Colonic mucosa (tissue), 4 donors: ENCODE measurements at places on chromosomes 13 and 19. TPM values are rescaled to one million over a fixed set of nuclear protein-coding genes. Genes with fewer than 3 reads are reported as not detected.
A peak's percentile ranks its signal among the peaks of the same experiment; 100 is the strongest.

DNA sequence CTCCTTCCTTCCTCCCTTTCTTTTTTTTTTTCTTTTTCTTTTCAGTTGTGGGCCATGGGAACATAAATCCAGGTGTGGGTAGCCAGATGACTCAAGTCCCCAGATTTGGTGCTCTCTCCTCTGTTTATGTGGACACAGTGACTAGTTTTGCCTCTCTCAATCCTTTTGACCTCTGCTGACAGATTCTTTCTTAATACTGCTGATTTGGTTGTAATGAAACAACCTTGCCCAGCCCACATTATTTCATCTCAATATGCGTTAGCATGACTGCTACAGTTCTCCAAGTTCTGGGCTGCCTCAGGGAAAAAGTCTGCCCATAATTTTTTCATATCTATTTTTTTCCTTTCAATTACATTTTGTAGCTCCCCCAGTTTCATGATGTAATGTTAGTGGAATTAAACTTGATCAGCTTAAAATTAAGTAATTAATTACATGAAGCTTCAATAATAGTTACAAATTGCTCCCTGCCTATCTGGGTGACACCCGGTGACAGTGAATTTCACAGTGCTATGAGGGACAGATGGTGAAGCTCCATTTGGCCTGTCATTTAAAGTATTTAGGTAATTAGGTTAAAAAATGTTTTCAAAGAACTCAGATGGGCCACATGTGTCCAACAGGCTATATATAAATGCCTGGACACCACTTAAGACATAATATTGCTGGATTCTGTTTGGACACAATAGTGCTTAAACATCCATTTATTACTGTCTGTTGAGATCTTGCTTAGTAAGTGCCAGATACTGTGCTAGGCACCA, 118.8 kb upstream of the FRY start:
- no peak for DNase-seq

- peak; percentile 49 for DNase-seq
Observed at GRCh38 chr13:97212601-97213040, 9.5 kb upstream of the MBNL2 start.

DNA sequence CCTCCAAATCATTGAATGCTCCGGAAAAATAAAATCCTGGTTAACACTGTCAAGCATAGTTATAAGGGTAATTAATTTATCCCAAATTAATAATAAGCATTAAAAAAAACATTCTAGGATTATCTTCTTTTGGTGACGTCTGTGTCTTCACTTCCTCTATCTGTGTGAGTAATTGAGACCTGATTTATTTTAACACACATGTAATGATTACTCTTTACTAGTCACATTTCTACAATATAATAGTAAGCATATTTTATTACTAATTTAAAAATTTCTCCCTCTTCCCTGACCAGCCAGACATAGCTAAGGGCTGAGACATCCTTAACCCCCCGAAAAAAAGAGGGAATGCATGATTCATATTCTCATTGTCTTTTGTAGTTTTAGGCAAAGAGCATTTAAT, 2.3 kb downstream of the FNDC3A start:
- DNase-seq: no peak

GRCh38 chr19:46131485-46132143, 7.1 kb upstream of the IGFL3 start:
- DNase-seq: no peak

GRCh38 chr13:31595563-31595962, 143.8 kb upstream of the RXFP2 start:
- DNase-seq: no peak

DNA sequence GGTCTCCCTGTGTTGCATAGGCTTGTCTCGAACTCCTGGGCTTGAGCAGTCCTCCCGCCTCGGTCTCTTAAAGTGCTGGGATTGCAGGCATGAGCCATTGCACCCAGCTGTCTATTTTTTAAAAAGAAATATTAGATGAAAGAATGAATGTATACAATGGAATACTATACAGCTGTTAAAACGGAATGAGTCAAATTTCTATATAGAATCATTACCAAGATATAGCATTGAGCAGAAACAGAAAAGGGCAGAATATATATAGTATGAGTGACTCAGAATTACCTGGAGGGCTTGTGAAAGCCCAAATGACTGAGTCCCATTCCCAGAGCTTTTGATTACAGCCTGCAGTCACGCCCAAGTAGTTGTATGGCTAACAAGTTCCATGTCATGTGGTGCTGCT, 4.4 kb downstream of the DACT3 start:
- no peak for DNase-seq

DNA sequence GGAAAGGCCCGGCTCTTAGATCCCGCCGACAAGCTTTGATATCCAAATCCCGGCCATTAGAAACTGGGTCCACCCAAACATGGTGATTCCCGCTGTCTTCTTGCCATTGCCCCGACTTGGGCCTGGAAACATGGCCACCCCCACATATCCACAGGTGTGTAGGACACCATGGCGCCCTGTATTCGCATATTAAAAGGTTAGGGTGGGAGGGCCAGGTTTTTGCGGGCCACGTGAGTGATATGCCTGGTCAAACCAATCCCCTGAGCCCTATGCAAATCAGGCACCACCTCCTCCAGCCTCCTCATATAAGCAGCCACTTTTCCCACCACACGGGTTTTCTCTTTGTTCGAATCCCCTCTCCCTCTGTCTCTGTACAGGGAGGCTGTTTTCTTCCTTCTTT, 766.4 kb downstream of the UQCRFS1 start:
- no peak for DNase-seq

DNA sequence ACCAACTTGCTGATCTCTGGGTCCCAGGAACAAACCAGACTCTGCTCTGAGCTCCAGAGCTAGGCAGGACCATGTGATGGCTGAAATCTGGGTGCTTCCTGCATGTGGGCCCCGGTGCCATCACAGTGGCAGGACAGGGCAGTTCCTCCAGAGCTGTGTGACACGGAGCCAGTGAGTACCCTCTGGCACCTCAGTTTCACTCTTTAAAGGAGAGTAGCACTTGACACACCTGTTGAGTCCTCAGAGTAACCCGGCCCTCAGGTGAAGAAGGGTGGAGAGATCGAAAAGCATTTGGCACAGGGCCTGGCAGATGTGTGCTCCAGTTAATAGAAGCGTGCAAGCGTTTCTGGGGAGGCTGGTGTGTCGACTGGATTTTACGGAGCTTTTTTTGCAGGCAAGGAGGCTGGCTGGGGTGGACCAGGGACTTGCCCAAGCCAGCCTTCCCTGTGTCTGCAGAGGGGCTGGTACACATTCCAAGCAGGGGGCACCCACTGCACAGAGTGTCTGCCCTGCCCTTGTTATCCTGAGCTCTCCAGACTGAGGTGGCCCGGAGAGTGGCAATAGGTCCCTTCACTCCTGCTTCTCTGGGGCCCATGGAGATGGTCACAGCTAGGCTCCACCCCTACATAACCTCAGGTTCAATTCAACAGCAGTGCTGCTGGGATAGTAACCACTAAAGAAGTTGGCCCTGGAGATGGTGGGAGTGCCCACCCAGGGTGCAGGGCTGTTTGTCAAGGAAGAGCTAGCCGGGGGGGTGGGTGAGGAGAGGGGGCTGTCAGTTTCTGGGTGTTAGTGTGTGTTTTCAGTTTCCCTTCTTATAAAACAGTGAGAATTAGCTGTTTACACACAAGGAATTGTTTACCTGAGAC, 8.3 kb downstream of the RPS19 start:
- DNase-seq: no peak

DNA sequence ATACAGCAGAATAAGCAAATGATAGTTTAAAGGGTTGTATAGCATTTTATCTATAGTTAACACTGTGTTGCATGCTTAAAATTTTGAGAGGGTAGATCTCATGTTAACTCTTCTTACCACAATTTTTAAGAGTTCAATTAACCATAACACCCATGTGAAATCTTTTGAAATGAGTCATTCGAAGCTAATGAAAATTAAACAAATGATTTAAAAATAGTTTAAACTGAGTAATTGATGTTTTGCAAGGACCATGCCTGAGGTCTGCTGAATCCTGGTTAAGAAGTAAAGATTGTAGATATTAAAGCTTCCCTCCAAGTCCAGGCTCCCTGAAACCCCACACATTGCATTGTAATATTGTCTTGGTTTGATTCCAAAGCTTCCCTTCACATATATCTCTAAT, 176.7 kb upstream of the RNF113B start:
- DNase-seq: no peak

GRCh38 chr19:2987797-2988196, 10.4 kb downstream of the TLE6 start:
- no peak for DNase-seq

GRCh38 chr19:28966737-28967399, 246.1 kb downstream of the UQCRFS1 start:
- no peak for DNase-seq

DNA sequence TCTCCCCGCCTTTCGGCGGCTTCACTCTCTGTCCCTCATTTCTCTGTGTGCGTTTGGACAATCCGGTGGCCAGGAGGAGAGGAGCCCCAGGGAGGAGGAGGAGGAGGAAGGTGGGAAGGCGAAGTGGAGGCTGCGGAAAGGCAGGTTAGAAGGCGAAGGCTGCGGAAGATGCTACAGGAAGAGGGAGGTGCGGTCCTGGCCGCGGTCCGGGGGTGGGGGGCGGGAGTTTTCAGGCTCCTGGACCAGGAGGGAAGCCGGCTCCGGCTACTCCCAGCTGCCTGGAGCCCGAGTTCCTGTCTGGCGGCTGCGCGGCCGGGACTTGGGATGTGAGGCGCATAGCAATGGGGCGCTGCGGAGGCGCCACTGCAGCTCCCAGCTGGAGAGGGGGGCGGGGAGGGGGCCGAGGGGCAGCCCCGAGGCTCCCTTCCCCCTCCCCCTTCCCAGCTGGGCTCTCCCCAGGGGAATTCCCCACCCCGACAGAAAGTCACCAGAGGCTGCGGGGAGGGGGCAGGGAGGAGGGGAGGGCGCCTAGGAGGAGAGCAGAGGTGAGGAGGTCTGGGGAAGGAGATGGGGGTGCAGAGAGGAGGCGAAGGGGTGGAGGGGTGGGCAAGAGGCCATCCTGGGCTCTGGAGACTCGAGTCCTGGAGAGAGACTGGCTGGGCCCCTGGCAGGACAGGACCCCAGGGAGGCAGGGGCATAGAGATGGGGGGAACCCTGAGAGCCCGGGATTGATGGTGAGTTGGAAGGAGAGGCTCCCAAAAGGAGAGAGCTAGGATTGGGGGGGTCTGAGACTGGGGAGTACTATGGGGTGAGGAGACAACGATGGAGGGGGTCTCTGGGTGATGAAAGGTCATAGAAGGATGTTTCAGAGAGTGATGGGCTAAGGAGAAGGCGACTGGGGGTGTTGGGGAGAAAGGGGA, 2.0 kb downstream of the LRRC4B start:
- DNase-seq: no peak

GRCh38 chr19:30076751-30077670, 135.0 kb downstream of the URI1 start:
- no peak for DNase-seq

DNA sequence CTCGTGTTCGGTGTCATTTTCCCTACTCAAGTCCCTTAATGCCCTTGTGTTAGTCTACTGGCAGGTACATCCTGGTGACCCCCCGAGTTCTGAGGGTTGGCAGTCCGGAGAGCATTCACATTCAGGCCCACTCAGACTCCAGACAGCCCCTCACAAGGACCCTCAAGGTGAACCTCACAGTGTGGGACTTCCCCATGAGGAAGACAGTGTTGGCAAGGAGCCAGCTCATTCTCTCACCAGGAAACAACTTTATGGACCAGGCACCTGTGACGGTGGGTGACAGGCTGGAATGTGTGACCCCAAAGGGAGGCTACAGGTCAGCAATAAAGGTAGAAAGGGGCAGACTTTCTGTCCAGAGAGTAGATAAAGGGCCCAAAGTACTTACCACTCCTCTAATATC, 24.5 kb downstream of the RDH8 start:
- peak; percentile 47 for DNase-seq

- DNase-seq: no peak
Observed at GRCh38 chr13:60699636-60700035, 302.6 kb downstream of the TDRD3 start.

DNA sequence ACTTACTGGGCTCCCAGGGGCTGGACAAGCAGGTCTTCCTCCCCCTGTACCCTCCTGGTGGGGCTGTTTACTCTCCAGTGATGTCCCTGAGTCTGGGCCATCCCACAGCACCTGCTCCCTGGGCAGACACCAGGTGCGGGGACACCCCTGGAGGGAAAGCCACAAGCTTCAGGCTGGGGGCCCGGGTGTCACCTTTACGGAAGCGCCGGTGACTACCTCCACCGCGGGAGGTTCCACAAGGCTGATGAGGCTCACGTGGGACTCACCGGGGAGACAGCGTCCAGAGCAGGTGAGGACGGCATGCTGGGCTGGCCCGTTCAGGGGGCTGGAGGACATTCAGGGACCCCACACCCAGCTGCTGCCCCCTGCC, 24.9 kb downstream of the NFILZ start:
- DNase-seq: no peak

DNA sequence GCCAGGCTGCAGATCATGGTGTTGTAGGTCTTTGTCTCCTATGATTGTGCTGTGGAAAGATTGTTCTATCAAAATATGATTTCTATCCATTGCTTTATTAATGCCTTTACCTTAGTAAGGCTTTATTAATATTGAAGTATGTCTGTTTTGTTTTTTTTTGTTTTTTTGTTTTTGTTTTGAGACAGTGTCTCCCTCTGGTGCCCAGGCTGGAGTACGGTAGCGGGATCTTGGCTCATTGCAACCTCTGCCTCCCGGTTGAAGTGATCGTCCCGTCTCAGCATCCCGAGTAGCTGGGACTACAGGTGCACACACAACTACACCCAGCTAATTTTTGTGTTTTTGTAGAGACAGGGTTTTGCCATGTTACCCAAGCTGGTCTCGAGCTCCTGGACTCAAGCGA, 7.7 kb downstream of the IRGC start:
- DNase-seq: no peak

DNA sequence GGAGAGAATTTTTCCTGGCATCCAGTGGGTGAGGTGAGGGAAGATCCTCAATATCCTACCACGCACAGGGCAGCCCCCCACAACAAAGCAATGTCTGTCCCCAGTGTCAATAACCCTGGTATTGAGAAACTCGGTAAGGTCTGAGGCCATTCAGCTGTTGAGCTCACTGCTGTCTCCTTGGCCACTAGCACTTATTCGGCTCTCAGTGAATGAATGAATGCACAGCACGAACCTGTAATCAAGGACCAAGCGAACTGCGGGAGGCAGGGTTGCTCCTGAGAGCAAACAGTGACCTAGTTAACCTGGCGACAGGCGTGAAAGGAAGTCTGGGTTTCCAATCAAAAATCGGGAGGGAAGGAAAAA, 640 bp downstream of the ZSCAN5A start:
- no peak for DNase-seq

- no peak for DNase-seq
Observed at GRCh38 chr13:25874064-25874737, 177.6 kb downstream of the SHISA2 start.

- DNase-seq: no peak
Observed at GRCh38 chr13:62593804-62594203, 1178.2 kb upstream of the PCDH20 start.

- no peak for DNase-seq
Observed at GRCh38 chr13:113118261-113119021, 4.2 kb upstream of the F10 start.

GRCh38 chr19:38264486-38265212, at the start of gene SPINT2:
TSS of gene SPINT2 (plus strand) at chr19:38264573. CDS start at chr19:38264893, 320 bp downstream.
- no peak for DNase-seq

Gene CHMP2A
- 176 TPM for total RNA-seq

Gene THSD8
- 18.5 TPM for total RNA-seq

Gene CD22
- 1.6 TPM for total RNA-seq

Gene ZNF681
- 3.2 TPM for total RNA-seq

Gene XRCC1
- 22.3 TPM for total RNA-seq

Gene LSM14A
- 80.5 TPM for total RNA-seq

Gene SYMPK
- total RNA-seq: 101 TPM

Gene ZNF534
- not detected for total RNA-seq

Gene SLITRK5
- 0.10 TPM for total RNA-seq

Gene KCNN4
- total RNA-seq: 25.4 TPM

Gene CBY2
- not detected for total RNA-seq

Gene IGFL3
- total RNA-seq: not detected
